Right cardiac atrium (tissue), 5 donors: ENCODE measurements at places on chromosomes 5 and 9. TPM values are rescaled to one million over a fixed set of nuclear protein-coding genes. Genes with fewer than 3 reads are reported as not detected.

DDX41 gene
- 30.5 TPM for polyA plus RNA-seq

PPP2R2B gene
- polyA plus RNA-seq, result 3.3 TPM

IRGM gene
- polyA plus RNA-seq, result not detected

APBA1 gene
- polyA plus RNA-seq, result 3.5 TPM

PPP1R26 gene
- 14.5 TPM for polyA plus RNA-seq

BRD9 gene
- polyA plus RNA-seq, result 17.1 TPM

LHX2 gene
- 0.07 TPM for polyA plus RNA-seq

CDC20B gene
- not detected for polyA plus RNA-seq

SH3RF2 gene
- polyA plus RNA-seq, result 354 TPM

SLC6A3 gene
- polyA plus RNA-seq, result not detected

SPATA31E1 gene
- polyA plus RNA-seq, result not detected

PCDHA4 gene
- polyA plus RNA-seq, result 0.02 TPM

UNC13B gene
- polyA plus RNA-seq, result 8.8 TPM

C6 gene
- 71.2 TPM for polyA plus RNA-seq

HMHB1 gene
- polyA plus RNA-seq, result not detected

ECSCR gene
- 25.3 TPM for polyA plus RNA-seq

AQP7 gene
- polyA plus RNA-seq, result 161 TPM

SOX30 gene
- 0.41 TPM for polyA plus RNA-seq

ZNF454 gene
- polyA plus RNA-seq, result 1.9 TPM

RGS14 gene
- 4.6 TPM for polyA plus RNA-seq

TIMD4 gene
- 0.07 TPM for polyA plus RNA-seq

ZFP37 gene
- 0.93 TPM for polyA plus RNA-seq

SLC4A9 gene
- polyA plus RNA-seq, result 0.05 TPM

TNIP1 gene
- polyA plus RNA-seq, result 71.5 TPM

COL5A1 gene
- polyA plus RNA-seq, result 15.4 TPM

PCA3 gene
- 0.18 TPM for polyA plus RNA-seq
